Colonic mucosa (tissue), 4 donors: ENCODE measurements at places on chromosomes 4 and X. TPM values are rescaled to one million over a fixed set of nuclear protein-coding genes. Genes with fewer than 3 reads are reported as not detected.

The SPIN4 gene
- total RNA-seq = 8.1 TPM

The HDX gene
- 2.3 TPM for total RNA-seq

The DCAF8L2 gene
- total RNA-seq = not detected

The SYNPO2 gene
- 266 TPM for total RNA-seq

The ZNF81 gene
- 13.3 TPM for total RNA-seq

The CFAP47 gene
- not detected for total RNA-seq

The RXFP1 gene
- 0.24 TPM for total RNA-seq

The NLGN4X gene
- 0.89 TPM for total RNA-seq

The TRIML2 gene
- not detected for total RNA-seq

- H3K4me3 ChIP-seq = no peak overlapping the region
- no peak overlapping the region for H3K27ac ChIP-seq
- no peaks in the 10 kb centered on the region for H3K4me1 ChIP-seq
- H3K36me3 ChIP-seq = no peaks in the 10 kb centered on the region
Measured at GRCh38 chr4:4869731-4870571, 10.5 kb downstream of the MSX1 start.

- no peaks in the 10 kb centered on the region for H3K27me3 ChIP-seq
- no peak overlapping the region for H3K27ac ChIP-seq
- H3K36me3 ChIP-seq = no peaks in the 10 kb centered on the region
- H3K4me1 ChIP-seq = no peaks in the 10 kb centered on the region
Measured at GRCh38 chr4:172843192-172843591, 325.4 kb upstream of the GALNT7 start.

GRCh38 chr4:31108762-31109161, 388.6 kb downstream of the PCDH7 start:
- H3K36me3 ChIP-seq = no peaks in the 10 kb centered on the region
- H3K4me1 ChIP-seq = no peaks in the 10 kb centered on the region
- no peaks in the 10 kb centered on the region for H3K27me3 ChIP-seq
- H3K4me3 ChIP-seq = no peak overlapping the region
- no peak overlapping the region for H3K27ac ChIP-seq

- no peaks in the 10 kb centered on the region for H3K36me3 ChIP-seq
- no peak overlapping the region for H3K4me3 ChIP-seq
- no peaks in the 10 kb centered on the region for H3K27me3 ChIP-seq
- H3K4me1 ChIP-seq = no peaks in the 10 kb centered on the region
- DNase-seq = no peak
Measured at GRCh38 chr4:175973027-175973923, 92.4 kb upstream of the WDR17 start.

DNA sequence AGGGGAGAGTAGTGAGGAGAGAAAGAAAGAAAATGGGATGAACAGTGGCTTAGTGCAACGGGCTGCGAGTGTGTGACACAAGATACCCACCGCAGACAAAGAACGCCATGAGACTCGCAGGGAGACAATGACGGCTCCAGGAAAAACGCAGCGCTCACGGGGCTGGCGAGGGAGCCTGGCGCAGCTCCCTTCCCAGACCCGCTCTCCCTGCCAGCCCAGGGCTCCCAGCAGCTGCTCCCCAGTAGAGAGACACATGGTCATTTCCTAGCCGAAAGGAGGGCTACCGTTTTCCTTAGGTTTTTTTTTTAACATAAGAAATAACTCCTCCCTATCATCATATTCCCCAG, 149.5 kb downstream of the MAML3 start:
- no peaks in the 10 kb centered on the region for H3K27me3 ChIP-seq
- no peaks in the 10 kb centered on the region for H3K36me3 ChIP-seq
- H3K27ac ChIP-seq = no peak overlapping the region
- no peak overlapping the region for H3K4me3 ChIP-seq

GRCh38 chrX:130714135-130714534, 188.9 kb downstream of the ENOX2 start:
- DNase-seq = no peak
- no peak overlapping the region for H3K27ac ChIP-seq
- no peaks in the 10 kb centered on the region for H3K36me3 ChIP-seq
- H3K4me1 ChIP-seq = no peaks in the 10 kb centered on the region
- H3K27me3 ChIP-seq = no peaks in the 10 kb centered on the region

GRCh38 chr4:160136021-160136420, 1033.1 kb downstream of the RAPGEF2 start:
- no peaks in the 10 kb centered on the region for H3K27me3 ChIP-seq
- no peak overlapping the region for H3K27ac ChIP-seq
- no peak overlapping the region for H3K4me3 ChIP-seq
- no peak for DNase-seq
- no peaks in the 10 kb centered on the region for H3K4me1 ChIP-seq

DNA sequence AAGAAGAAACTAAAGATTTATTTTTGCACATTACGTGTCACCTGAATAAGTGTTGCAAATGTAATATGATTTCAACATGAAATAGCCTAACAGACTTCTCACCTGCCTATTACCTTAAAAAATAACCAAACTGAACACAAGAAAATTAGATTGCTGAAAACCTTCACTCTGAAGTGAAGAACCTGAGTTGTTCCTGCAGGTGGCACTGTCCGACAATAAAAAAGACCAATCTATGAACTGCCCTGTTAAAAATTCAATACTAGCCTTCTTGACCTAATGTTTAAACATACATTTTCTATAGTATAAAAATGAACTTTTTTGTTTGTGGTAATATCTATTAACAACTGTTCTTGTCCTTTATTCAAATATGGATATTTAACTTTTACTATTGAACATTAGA, 69.2 kb upstream of the PNPLA4 start:
- no peak overlapping the region for H3K4me3 ChIP-seq
- peak; percentile 39 for DNase-seq
- no peaks in the 10 kb centered on the region for H3K4me1 ChIP-seq
- H3K27me3 ChIP-seq = no peaks in the 10 kb centered on the region
- H3K36me3 ChIP-seq = no peaks in the 10 kb centered on the region

- H3K4me3 ChIP-seq = no peak overlapping the region
- no peaks in the 10 kb centered on the region for H3K36me3 ChIP-seq
- H3K27me3 ChIP-seq = no peaks in the 10 kb centered on the region
- H3K4me1 ChIP-seq = no peaks in the 10 kb centered on the region
Measured at GRCh38 chrX:112672788-112673560, 6.8 kb downstream of the LHFPL1 start.

- no peak overlapping the region for H3K4me3 ChIP-seq
- no peaks in the 10 kb centered on the region for H3K27me3 ChIP-seq
- DNase-seq = no peak
- H3K4me1 ChIP-seq = no peaks in the 10 kb centered on the region
Measured at GRCh38 chr4:102466298-102466697, 34.9 kb upstream of the NFKB1 start.

DNA sequence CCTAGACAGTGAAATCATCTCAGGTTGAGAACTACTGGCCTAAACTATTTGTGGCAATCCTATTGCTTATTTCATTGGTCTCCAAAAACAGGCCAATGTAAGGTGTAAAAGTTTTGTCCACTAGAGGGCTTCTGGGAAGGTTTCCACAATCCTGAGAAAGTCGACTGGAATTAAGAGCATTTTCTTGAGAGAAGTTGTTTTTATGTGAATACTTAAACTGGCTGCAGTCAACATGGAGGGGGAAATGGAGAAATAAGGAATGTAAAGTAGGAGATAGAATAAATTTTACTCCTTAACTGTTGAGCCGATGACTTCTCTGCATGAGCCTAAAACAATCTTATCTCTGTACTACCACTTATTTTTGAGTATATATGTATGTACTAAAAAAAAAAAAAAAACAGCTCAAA, 11.0 kb upstream of the EIF4E start:
- no peak overlapping the region for H3K4me3 ChIP-seq
- H3K27me3 ChIP-seq = no peaks in the 10 kb centered on the region
- no peak for DNase-seq
- no peaks in the 10 kb centered on the region for H3K4me1 ChIP-seq
- H3K27ac ChIP-seq = no peak overlapping the region
- no peaks in the 10 kb centered on the region for H3K36me3 ChIP-seq

DNA sequence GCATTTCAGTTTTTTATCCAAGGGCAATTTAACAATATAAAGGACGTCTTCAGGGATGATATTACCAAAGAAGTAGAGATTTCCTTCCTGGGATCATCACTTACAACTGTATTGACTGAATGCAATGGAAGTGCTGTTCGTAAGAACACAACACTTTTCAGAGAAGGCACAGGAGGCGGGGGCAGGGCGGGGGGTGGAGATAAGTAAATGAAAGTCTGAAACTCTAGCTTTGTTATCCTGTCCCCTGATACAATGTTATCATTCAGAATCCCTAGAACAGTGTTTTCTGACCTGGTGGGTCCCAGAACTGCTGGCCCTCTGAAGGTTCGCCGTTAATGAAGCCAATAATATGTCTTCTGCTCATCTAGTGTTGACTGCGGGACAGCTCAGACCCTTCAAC, 124.6 kb downstream of the NSUN7 start:
- DNase-seq = no peak
- no peak overlapping the region for H3K27ac ChIP-seq
- no peak overlapping the region for H3K4me3 ChIP-seq
- no peaks in the 10 kb centered on the region for H3K36me3 ChIP-seq
- H3K4me1 ChIP-seq = no peaks in the 10 kb centered on the region

DNA sequence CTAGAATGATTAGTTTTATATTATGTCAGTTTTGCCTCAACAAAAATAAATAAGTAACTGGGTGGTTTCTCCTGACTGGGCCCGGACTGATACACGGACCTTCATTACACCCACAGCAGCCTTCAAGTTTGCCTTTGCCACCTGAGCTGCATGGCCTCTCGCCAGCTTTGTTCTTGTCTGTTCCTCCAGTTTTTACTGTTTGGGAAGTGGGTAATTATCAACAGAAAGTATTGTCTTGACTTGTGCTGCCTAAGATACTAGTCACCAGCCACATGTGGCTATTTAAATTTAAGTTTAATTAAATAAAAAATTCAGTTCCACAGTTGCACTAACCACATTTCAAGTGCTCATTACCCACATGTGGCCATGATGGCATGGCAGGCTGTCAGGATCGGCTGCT, 74.7 kb upstream of the INTU start:
- H3K27ac ChIP-seq = no peak overlapping the region
- H3K4me3 ChIP-seq = no peak overlapping the region
- no peak for DNase-seq
- H3K4me1 ChIP-seq = no peaks in the 10 kb centered on the region
- H3K27me3 ChIP-seq = no peaks in the 10 kb centered on the region

GRCh38 chrX:151982222-151982621, 7.7 kb upstream of the GABRE start:
- no peaks in the 10 kb centered on the region for H3K36me3 ChIP-seq
- H3K27me3 ChIP-seq = no peaks in the 10 kb centered on the region
- DNase-seq = peak; percentile 38
- peak overlapping the region; percentile 41 for H3K27ac ChIP-seq
- H3K4me3 ChIP-seq = no peak overlapping the region
- no peaks in the 10 kb centered on the region for H3K4me1 ChIP-seq

GRCh38 chrX:43590150-43590549, 65.9 kb upstream of the MAOA start:
- H3K27me3 ChIP-seq = no peaks in the 10 kb centered on the region
- H3K4me1 ChIP-seq = no peaks in the 10 kb centered on the region
- H3K36me3 ChIP-seq = no peaks in the 10 kb centered on the region
- H3K27ac ChIP-seq = peak overlapping the region; percentile 15
- no peak for DNase-seq

DNA sequence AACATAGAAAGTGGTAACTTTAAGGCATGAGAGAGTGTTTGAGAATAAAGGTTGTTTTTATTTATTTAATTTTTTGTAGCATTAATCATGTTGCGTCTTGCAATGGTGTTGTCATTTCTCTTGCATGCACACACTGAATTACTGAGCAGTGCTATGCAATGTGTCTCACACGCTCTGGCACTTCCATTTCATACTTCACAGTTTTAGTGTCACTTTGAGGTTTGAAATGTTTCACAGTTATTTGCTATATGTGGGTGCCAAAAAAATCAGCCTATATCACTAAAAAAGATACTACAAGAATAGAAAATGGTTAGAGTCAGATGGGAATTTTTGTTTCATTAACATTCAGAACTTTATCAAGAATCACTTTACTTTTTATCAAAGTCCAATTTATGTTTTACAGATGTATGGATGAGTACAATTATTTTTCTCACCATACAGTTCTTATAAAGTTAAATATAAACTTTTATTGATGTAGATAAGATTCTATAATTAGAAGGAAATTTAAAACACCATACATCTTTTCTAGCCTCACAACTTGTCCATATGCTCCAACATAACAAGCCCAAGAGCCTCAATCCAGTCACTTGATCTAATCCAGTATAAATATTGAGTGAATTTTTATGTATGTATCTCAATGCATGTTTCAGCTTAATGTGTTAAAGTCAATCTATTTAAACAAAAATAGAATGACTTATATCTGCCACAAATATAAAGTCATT, 114.0 kb downstream of the IQCM start:
- no peaks in the 10 kb centered on the region for H3K36me3 ChIP-seq
- no peaks in the 10 kb centered on the region for H3K4me1 ChIP-seq
- DNase-seq = no peak
- no peak overlapping the region for H3K4me3 ChIP-seq
- H3K27me3 ChIP-seq = no peaks in the 10 kb centered on the region

GRCh38 chrX:129553619-129554288, 13.7 kb downstream of the OCRL start:
- no peaks in the 10 kb centered on the region for H3K27me3 ChIP-seq
- no peak overlapping the region for H3K27ac ChIP-seq
- H3K4me3 ChIP-seq = no peak overlapping the region
- H3K4me1 ChIP-seq = no peaks in the 10 kb centered on the region

DNA sequence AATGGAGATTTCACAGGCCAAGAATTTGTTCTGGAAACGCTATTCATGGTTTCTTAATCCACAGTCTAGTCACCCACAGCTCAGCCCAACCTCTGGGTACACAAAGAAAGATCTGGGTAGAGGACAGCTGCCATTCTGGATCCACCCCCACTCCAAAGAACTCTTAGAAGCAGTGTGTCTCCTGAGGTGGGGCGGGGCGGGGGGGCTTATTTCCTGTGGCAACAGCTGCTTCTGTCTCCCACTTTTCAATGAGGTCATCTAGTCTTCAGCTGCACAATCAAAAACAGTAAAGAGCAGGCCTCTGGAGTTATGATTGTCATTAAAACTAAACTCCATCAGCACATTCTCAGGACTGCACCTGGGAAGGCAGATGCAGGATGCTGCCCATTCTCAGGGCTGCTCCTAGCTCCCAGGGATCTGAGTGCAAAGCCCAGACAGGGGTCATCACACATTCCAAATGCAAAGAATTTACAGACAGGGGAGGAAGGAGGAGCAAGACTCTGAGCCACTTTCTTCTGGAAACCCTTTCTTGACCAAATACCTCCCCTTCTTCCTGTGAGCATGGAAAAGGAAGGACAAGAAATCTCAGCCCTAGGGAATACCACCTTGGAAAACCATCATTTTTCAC, 207.3 kb downstream of the HS6ST2 start:
- no peak overlapping the region for H3K4me3 ChIP-seq
- no peak overlapping the region for H3K27ac ChIP-seq
- no peaks in the 10 kb centered on the region for H3K27me3 ChIP-seq
- no peaks in the 10 kb centered on the region for H3K36me3 ChIP-seq
- DNase-seq = no peak
- H3K4me1 ChIP-seq = no peaks in the 10 kb centered on the region

GRCh38 chr4:8121292-8122015, 37.2 kb downstream of the ABLIM2 start:
- H3K27ac ChIP-seq = no peak overlapping the region
- H3K27me3 ChIP-seq = no peaks in the 10 kb centered on the region
- H3K4me1 ChIP-seq = no peaks in the 10 kb centered on the region
- no peaks in the 10 kb centered on the region for H3K36me3 ChIP-seq
- H3K4me3 ChIP-seq = no peak overlapping the region
- no peak for DNase-seq
